ENCODE measurements at places on chromosomes 16 and 17.

DNA sequence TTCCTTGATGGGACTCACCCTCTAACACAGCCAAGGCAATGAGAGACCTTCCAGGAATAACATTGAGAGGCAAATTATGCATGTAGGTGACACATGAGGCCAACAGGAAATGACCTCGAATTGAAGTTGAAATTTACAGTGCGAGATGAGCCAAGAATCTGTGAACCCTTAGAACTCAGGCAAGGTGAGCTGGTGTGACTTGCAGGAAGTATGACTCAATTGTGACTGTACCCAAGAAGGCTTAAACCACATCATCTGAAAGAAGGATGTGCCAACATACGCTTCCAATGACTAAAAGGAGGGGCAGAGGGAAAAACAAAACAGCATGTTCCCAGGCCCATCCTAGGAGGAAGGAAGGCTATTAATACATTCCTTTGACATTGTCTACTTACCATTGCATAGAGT, 44.8 kb downstream of the PITPNC1 start:
- DNase-seq, result peak; percentile 31

DNA sequence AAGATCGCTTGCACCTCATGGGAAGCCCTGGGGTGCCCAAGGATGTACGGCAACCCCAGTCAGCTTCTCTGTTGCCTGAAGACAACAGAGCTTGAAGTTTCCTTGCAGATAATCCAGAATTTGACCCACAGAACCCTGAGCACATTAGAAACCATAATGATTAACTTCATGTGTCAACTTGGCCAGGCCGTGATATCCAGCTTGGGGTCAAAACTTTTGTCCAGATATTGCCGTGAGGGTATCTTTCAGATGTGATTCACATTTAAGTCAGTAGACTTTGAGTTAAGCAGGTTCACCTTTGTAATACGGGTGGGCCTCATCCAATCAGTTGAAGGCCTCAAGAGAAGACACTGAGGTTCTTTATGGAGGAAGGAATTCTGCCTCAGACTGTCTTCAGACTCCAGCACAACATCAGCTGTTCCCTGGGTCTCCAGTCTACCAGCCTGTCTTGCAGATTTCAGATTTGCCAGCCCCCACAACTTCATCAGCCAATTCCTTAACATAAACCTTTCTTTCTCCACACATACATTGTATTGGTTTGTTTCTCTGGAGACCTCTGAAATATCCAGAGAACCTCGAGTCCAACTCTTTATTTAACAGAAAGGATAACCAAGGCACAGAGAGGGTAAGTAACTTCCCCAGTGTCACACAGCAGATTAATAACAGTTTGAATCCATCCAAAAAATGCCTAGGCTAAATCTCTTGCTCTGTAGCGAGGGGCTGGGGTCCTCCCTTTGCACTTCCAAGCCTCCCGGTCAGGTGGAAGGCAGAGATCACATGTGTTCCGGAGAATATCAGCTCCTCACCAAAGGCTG, 171.1 kb downstream of the SALL1 start:
- no peak for DNase-seq

DNA sequence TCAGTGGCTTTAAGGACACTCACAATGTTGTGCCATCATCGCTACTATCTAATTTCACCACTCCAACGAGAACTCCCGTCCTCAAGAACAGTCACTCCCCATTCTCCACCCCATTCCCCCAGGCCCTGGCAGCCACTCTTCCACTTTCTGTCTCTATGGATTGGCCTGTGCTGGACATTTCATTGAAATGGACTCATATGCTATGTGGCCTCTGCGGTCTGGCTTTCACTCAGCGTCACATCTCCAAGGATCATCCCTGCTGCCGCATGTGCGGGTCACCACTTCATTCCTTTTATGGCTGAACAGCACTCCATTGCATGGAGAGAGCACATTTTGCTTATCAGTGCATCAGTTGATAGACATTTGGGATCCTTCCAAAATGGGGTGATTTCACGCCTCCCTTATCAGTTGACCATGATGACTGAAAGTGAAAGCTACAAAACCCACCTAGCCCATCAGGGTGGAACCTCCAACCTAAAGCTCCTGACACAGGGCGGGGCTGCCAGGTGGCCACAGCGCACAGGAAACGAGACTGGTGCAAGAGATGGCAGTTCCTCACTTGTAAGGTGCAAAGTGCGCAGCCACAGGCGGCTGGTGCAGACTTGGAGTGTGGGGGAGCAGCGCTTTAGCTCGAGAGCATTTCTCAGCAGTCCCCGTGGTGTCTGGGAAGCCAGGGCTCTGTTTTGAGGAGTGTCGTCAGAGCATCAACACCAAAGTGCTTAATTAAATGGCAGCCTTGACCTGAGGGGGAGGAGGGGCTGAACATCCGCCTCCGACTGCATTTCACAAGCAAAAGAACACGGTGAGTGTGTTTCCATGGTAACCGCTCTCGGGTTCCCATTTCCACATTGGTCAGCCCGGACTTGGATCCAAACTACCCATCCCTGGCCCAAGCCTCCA, 23.8 kb downstream of the COTL1 start:
- no peak for DNase-seq

- DNase-seq, result no peak
These were observed 28.5 kb upstream of the TRAP1 start for GRCh38 chr16:3745751-3746355.

DNA sequence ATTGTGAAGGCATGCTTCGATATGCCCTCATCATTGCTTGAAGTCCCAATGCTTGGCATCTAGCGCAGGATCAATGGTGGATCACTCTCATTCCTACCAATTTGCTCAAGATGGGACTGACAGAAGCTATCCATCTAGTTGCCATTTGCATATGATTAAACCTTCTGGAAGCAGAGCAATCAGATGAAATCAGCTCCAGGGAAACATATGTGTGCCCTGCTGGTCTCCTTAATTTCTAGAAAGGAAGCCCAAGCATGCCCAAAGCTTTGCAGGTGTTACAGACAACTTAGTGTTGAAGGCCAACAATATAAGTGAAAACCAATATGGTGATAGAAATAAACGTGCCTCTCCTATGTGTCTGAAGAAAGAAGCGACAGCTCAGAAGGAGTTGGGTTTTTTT, 350.0 kb upstream of the ERCC4 start:
- no peak for DNase-seq

GRCh38 chr17:9968008-9968407, 62.9 kb upstream of the RCVRN start:
- no peak for DNase-seq

- no peak for DNase-seq
These were observed 6.2 kb downstream of the NAT9 start for GRCh38 chr17:74769856-74770497.

Measured in AML-193 (cell line).